K562 (cell line): ENCODE measurements at places on chromosomes 7 and 10. TPM values are rescaled to one million over a fixed set of nuclear protein-coding genes. Genes with fewer than 3 reads are reported as not detected.
A peak's percentile ranks its signal among the peaks of the same experiment; 100 is the strongest.

UCMA gene
- not detected in 2 replicates for total RNA-seq

OGDHL gene
- total RNA-seq = 1.4 and 1.8 TPM in 2 replicates

HECW1 gene
- total RNA-seq = 0.47 TPM in 1 of 2 replicates, not detected in the other

OR6B1 gene
- not detected in 2 replicates for total RNA-seq

DNA sequence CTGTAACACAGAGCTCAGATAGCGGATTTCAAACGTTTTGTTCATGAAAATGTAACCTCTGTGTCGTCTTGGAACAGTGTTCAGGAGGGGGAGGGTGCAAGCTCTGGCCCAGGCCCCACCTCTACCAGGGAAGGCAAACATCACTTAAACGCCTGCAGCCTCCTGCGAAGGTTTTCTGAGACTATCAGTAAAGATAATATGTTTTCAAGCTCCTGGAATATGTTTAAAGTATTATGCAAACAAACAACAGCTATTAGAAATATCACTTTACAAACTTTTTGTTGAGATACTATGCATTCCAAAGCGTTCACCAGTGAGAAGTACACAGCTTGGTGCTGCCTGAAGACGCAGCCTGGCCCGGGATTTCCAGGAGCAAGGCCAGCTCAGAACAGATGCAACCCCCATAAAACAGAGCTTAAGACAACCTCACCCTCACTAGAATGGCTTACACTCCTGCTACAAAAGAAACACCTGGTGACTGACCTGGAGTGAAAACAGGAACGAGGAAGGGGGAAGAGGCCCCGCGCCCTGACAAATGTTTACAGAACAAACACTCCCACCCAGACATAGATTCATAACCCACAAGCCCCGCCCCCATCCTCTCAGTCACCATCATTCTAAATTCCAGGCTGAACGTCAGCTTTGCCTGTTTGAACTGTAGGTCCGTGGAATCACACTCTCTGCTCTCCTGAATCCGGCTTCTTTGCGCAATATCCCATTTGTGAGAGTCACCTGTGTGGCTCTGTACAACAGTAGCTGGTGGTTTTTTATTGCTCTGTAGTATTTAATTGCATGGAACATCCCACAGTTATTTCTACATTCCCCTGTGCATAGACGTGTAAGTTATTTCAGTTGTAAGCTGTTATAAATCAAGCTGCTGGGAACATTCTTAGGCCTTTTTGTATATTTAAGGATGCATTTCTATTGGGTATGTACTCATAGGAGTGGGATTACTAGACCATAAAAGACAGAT lies 155.0 kb downstream of the PTPRN2 start:
- H3K27ac ChIP-seq = no peak overlapping the region
- H3K4me1 ChIP-seq = peaks cover 6% of the 10 kb centered on the region
- H3K27me3 ChIP-seq = peaks cover 49% of the 10 kb centered on the region
- no peaks in the 10 kb centered on the region for H3K36me3 ChIP-seq

DNA sequence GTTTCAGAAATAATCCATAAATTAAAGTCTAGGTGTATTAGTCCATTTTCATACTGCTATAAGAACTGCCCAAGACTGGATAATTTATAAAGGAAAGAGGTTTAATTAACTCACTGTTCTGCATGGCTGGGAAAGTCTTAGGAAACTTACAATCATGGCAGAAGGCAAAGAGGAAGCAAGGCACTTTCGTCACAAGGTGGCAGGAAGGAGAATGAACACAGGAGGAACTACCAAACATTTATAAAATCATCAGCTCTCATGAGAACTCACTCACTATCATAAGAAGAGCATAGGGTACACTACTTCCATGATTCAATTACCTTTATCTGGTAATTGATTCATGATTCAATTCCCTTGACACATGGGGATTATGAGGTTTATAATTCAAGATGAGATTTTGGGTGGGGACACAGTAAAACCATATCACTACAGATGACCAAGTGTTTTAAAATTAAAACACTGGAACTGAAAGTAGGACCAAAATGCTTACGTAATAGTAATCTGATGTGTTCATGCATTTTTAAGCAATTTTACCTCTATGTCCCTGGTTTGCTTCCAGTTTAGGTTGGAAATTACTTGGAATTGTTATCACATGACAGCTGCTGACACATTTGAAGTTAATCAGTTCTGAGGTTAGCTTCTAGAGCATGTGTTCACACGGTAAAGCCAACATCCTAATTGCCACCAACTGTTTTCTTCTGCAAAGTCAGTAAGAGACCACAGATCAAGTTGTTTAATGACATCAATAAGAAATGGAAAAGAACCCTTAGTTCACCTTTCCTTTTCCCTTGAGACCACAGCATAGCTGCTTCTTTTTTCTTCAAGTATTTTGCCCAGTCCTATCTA lies 48.4 kb upstream of the SEMA3C start:
- H3K4me3 ChIP-seq = no peak overlapping the region
- no peaks in the 10 kb centered on the region for H3K36me3 ChIP-seq
- H3K27ac ChIP-seq = no peak overlapping the region
- DNase-seq = no peak
- H3K27me3 ChIP-seq = no peaks in the 10 kb centered on the region

- H3K27ac ChIP-seq = no peak overlapping the region
- no peaks in the 10 kb centered on the region; the same call in 2 of the 3 replicates for H3K4me1 ChIP-seq
- no peak for DNase-seq
- no peak overlapping the region for H3K4me3 ChIP-seq
- H3K36me3 ChIP-seq = peaks cover 3% of the 10 kb centered on the region; the same call in 2 of the 3 replicates
- H3K27me3 ChIP-seq = no peaks in the 10 kb centered on the region
Observed at GRCh38 chr7:22589641-22590201, 89.7 kb upstream of the STEAP1B start.

DNA sequence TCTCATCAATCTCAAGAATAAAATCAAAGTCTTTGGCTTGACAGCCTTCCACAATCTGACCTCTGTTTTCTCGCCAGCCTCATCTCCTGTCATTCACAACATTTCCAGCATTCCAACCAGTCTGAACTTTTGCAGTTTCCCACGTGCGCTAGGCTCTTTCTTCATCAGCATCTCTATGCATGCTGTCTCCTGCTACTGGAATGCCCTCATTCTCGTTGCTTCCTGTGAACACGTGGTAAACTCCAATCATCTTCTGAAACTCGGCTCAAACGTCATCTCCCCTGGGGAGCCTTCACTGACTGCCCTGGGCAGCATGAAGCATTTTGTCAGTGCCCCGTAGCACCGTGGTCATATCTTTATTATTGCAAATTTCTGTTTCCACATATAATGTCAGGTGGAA lies 12.2 kb upstream of the RSBN1L start:
- H3K27ac ChIP-seq = no peak overlapping the region
- H3K27me3 ChIP-seq = no peaks in the 10 kb centered on the region
- DNase-seq = no peak
- no peak overlapping the region for H3K4me3 ChIP-seq
- no peaks in the 10 kb centered on the region for H3K4me1 ChIP-seq

DNA sequence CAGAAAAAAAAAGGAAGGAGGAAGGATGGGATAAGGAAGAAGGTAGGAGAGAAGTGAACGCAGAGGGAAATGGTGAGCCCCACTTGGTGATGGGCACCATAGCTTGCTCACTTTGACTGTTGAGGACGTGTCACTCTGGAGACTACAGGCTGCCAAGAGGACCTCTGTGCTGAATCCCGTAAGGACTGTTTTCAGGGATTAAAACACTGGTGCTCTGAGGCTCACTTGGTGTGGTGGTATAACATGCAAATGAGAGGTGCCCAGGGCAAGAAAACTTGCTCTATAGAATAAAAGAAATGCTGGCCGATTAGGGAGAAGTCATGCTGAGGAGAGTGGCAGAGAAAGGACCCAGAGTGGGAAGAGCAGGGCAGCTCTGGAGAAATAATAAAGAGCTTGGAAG lies 5.3 kb upstream of the IL2RA start:
- H3K27ac ChIP-seq = no peak overlapping the region
- peaks cover 36% of the 10 kb centered on the region for H3K27me3 ChIP-seq
- H3K4me3 ChIP-seq = no peak overlapping the region
- no peaks in the 10 kb centered on the region for H3K36me3 ChIP-seq

- peak overlapping the region; percentile 88 for H3K4me3 ChIP-seq
- DNase-seq = no peak
- H3K27ac ChIP-seq = peak overlapping the region; percentile 88
- no peaks in the 10 kb centered on the region for H3K27me3 ChIP-seq
Observed at GRCh38 chr7:157139810-157140510, 1.2 kb downstream of the UBE3C start.

DNA sequence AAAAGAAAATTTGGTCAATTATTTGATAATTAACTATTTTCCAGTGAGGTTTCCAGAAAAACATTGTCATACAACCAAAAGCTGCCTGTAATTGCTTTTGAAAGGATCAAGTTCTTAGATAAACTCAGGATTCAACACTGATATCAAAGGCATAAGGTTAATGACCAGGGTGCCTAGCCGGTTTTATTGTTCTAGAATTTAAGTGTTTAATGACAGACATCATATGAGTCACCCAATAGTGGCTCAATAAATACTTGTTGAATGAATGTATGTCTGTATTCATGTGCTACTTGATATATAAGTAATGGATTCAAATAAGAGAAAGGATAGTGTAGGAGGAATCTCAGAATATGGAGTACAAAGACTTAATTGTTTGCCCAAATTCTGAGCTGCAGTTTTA lies 196.1 kb upstream of the LRGUK start:
- no peak for DNase-seq
- H3K27me3 ChIP-seq = no peaks in the 10 kb centered on the region
- H3K36me3 ChIP-seq = no peaks in the 10 kb centered on the region
- no peak overlapping the region for H3K27ac ChIP-seq
- no peaks in the 10 kb centered on the region for H3K4me1 ChIP-seq

- DNase-seq = no peak
- H3K27me3 ChIP-seq = peaks cover 40% of the 10 kb centered on the region
- no peaks in the 10 kb centered on the region for H3K36me3 ChIP-seq
- H3K4me1 ChIP-seq = peaks cover 7% of the 10 kb centered on the region
- H3K27ac ChIP-seq = no peak overlapping the region
Observed at GRCh38 chr10:79492839-79493238, 19.5 kb upstream of the EIF5AL1 start.

GRCh38 chr10:102633287-102633686 lies 11.0 kb upstream of the TRIM8 start:
- H3K4me1 ChIP-seq = no peaks in the 10 kb centered on the region; the same call in 2 of the 3 replicates
- no peak for DNase-seq

- no peak for DNase-seq
- no peaks in the 10 kb centered on the region for H3K4me1 ChIP-seq
- H3K27me3 ChIP-seq = no peaks in the 10 kb centered on the region
- H3K27ac ChIP-seq = no peak overlapping the region
- H3K36me3 ChIP-seq = no peaks in the 10 kb centered on the region
Observed at GRCh38 chr7:81811956-81812865, 42.4 kb upstream of the HGF start.

- H3K4me1 ChIP-seq = no peaks in the 10 kb centered on the region; the same call in 2 of the 3 replicates
- DNase-seq = no peak
- peak overlapping the region; percentile 43; the same call in 1 of the 3 replicates for H3K27ac ChIP-seq
- no peaks in the 10 kb centered on the region for H3K36me3 ChIP-seq
Observed at GRCh38 chr10:93437086-93437945, 44.8 kb downstream of the MYOF start.

- no peaks in the 10 kb centered on the region for H3K4me1 ChIP-seq
- no peak overlapping the region for H3K4me3 ChIP-seq
- H3K27me3 ChIP-seq = no peaks in the 10 kb centered on the region
Observed at GRCh38 chr10:87630171-87630570, 29.5 kb upstream of the PAPSS2 start.

DNA sequence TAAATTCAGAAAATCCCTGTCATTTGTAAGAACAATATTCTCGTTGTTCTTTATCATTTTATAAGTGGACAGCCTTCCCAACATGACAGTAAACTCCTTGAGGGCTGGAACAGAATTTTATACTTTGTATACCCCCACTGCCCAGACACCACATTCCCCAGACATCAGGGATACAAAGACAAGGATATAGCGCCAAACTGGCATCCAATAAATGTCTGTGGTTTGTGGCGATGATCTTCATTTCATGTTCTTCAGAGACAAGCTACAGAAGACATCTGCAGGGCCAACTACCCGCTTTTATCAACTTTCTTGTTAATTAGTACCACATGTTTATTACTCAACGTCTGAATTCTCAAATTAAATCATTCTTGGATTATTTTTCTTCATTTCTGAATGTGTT lies 155.9 kb downstream of the ATE1 start:
- DNase-seq = no peak
- no peaks in the 10 kb centered on the region for H3K36me3 ChIP-seq
- no peak overlapping the region for H3K4me3 ChIP-seq
- H3K27ac ChIP-seq = no peak overlapping the region

DNA sequence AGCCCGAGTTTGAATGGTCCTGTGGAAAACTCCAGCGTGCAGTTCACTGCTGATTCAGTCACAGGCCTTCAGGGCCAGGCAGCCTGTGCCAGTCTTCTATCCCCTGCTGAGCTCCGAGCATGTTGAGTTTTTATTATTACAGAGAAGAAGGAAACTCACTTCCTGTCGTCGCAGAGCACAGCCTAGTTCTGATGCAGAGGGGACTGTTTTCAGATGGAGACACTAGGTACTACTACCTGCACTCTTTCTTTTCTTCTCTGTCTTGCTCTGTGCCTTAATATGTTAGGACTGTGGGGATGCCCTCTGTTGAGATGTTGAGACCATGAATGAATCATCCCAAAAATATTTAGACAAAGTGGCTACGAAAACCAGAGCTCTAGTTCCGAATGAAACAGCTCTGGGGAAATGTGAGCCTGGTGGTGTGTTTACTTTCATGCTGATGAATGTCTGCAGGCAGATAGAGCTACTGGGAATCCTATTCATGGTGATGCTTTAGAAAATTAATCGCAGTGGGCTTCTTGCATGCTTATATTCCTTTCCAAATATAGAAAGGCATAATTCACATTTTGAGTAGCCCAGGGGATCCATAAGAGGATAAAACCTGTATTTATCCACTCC lies 29.6 kb downstream of the CASP7 start:
- H3K4me1 ChIP-seq = no peaks in the 10 kb centered on the region; the same call in 1 of the 2 replicates
- H3K27ac ChIP-seq = no peak overlapping the region
- no peak overlapping the region for H3K4me3 ChIP-seq

DNA sequence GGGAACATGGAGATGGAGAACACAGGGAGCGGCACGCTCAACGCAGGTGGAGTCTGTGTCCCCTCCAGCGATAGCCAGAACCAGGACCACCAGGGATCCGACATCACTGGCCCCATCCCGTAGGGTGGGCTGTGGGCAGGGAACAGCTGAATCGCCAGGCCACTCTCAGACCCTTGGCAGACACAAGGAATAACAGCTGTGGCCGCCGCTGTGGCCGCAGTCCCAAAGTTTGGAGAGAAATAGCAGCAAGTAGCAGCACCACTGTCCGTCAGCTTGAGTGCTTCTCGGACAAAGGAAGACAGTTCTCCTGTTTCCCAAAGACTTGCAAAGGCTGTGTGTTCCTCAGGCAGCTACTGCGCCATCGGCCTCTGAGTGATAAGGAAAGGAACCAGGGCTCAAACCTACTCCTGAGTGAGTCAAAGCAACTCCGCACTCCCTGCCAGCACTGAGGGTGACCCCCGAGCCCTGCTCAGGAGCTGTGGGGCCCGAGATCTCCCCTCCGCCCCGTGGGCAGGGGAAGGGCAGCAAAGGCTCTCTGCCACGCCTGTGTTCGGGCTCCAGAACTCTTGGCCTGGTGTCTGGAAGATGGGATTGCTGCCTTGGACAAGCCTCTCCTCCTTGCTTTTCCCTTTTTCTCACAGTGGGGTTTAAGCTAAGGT lies 82.3 kb upstream of the FAM20C start:
- H3K4me1 ChIP-seq = no peaks in the 10 kb centered on the region
- no peak overlapping the region for H3K4me3 ChIP-seq
- H3K27me3 ChIP-seq = peaks cover 53% of the 10 kb centered on the region
- H3K27ac ChIP-seq = no peak overlapping the region

- H3K27me3 ChIP-seq = peaks cover 8% of the 10 kb centered on the region; the same call in 2 of the 3 replicates
- H3K4me3 ChIP-seq = no peak within 1 kb of the TSS
- DNase-seq = peak; percentile 22
- H3K4me1 ChIP-seq = no peaks in the 10 kb centered on the region
- H3K36me3 ChIP-seq = no peaks in the 10 kb centered on the region
- no peak within 1 kb of the TSS for H3K27ac ChIP-seq
Observed at GRCh38 chr10:80289451-80290287, at the start of gene MAT1A. Gene MAT1A (minus strand): TSS chr10:80289658. CDS start chr10:80289423, 235 bp downstream.
